ENCODE measurements at places on chromosomes 2 and 18. TPM values are rescaled to one million over a fixed set of nuclear protein-coding genes. Genes with fewer than 3 reads are reported as not detected.
A peak's percentile ranks its signal among the peaks of the same experiment; 100 is the strongest.

DNA sequence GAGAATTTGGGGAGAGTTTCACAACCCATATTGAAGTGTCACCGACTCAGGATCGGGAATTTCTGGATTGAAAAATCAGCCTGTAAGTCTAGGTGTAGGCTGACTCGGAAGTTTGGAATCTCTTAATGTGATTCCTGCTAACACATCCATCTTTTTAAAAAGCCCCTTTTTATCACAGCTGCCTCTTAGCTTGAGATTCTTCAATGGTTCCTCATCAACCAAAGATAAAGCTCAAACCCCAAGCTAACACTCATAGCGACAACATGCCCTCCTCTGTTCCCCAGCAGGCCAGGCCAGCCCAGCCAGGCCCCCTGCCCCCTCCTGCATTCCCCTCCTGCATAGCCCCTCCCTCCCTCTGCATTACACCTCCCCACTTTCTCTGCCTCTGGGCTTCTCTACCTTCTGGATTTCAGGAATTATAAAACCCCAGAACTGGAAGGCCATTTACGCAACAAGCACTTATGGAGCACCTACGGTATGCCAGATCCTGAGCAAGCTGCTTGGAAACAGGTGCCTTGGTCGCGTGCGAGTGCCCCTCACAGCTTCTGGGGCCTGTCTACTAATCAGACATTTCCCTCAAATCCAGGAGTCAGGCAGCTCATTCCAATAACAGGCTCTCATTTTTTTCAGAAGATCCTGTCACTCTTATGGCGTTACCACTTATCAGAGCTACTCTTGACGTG is 63.4 kb downstream of the EMX1 start:
- no peak overlapping the region for H3K4me3 ChIP-seq
- no peaks in the 10 kb centered on the region for H3K27me3 ChIP-seq
- H3K27ac ChIP-seq: no peak overlapping the region
- peaks cover 30% of the 10 kb centered on the region for H3K4me1 ChIP-seq
- H3K36me3 ChIP-seq: no peaks in the 10 kb centered on the region
- no peak for DNase-seq

- peak within 1 kb of the TSS; percentile 86 for H3K27ac ChIP-seq
- no peak within 1 kb of the TSS for H3K4me3 ChIP-seq
These were observed at the start of gene GPBAR1 for GRCh38 chr2:218260742-218261422. TSS of gene GPBAR1 (plus strand) at chr2:218261015. CDS start at chr2:218262725, 1,710 bp downstream.

- H3K36me3 ChIP-seq: no peaks in the 10 kb centered on the region
- peaks cover 30% of the 10 kb centered on the region for H3K4me1 ChIP-seq
- peaks cover 3% of the 10 kb centered on the region for H3K27me3 ChIP-seq
- no peak overlapping the region for H3K27ac ChIP-seq
- H3K4me3 ChIP-seq: no peak overlapping the region
- no peak for DNase-seq
These were observed 55.1 kb upstream of the IL1RL1 start for GRCh38 chr2:102256276-102256675.

- DNase-seq: no peak
- no peaks in the 10 kb centered on the region for H3K4me1 ChIP-seq
These were observed 286.8 kb upstream of the PXDN start for GRCh38 chr2:2031101-2031500.

DNA sequence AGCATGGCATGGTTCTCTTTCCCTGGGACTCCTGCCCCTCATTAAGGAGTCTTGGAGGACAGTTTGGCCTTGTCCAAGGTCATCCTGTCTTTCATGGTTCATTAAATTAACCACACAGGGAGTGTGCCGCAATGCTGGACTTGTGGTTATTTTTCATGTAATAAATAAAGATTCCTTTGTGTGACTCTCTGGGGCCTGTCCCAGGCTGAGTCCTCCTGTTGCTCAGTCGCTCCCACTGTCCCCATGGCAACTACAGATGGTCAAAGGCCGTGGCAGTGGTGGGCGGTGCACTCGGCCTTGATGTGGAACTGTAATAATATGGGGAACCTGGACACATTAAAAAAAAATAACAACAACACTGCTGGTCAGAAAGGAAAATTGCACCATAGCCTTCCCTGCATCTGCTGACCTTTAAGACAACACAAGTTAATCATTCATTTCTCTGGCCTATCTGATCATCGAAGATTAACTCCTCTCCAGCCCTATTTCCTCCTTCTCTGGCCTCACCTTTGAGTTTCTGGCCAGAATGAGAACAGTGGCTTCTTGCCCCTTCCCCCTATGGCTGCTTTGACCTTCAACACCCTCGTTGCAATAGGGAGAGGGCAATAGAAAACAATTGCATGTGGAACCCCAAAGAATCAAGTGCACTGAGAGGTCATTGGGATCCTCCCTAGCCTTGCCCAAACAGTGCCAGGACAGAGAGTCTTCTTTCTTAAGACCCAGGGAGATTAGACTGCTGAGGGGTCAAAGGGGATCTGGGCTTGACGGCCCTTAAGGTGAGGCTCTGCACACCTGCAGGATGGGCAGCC is 44.7 kb downstream of the PSD4 start:
- DNase-seq: peak; percentile 79
- H3K36me3 ChIP-seq: no peaks in the 10 kb centered on the region
- peaks cover 48% of the 10 kb centered on the region for H3K4me1 ChIP-seq
- peak overlapping the region; percentile 78 for H3K27ac ChIP-seq
- no peak overlapping the region for H3K4me3 ChIP-seq

GRCh38 chr2:55401124-55401523 is 18.5 kb downstream of the CCDC88A start:
- H3K27ac ChIP-seq: no peak overlapping the region
- H3K36me3 ChIP-seq: peaks cover 12% of the 10 kb centered on the region

DNA sequence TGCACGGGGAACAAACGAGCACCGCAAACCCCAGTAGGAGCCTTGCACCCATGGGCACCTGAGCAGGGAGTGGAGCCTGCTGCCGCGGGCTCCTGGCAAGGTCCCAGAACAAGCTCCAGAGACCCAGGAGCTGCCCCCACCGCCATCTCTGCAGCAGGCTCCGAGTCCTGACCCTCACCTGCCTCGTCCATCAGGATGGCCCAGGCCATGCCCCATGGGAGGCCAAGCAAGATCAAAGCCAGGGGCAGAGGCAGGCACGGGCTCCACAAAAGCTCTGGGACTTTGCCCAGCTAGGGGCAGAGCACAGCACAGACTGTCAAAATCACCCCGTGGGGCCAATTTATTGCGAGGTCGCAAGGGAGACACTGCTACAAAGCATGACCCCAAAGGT is 43.6 kb downstream of the GPC1 start:
- H3K4me1 ChIP-seq: no peaks in the 10 kb centered on the region
- H3K36me3 ChIP-seq: no peaks in the 10 kb centered on the region
- no peak overlapping the region for H3K4me3 ChIP-seq
- H3K27ac ChIP-seq: no peak overlapping the region
- no peak for DNase-seq

DNA sequence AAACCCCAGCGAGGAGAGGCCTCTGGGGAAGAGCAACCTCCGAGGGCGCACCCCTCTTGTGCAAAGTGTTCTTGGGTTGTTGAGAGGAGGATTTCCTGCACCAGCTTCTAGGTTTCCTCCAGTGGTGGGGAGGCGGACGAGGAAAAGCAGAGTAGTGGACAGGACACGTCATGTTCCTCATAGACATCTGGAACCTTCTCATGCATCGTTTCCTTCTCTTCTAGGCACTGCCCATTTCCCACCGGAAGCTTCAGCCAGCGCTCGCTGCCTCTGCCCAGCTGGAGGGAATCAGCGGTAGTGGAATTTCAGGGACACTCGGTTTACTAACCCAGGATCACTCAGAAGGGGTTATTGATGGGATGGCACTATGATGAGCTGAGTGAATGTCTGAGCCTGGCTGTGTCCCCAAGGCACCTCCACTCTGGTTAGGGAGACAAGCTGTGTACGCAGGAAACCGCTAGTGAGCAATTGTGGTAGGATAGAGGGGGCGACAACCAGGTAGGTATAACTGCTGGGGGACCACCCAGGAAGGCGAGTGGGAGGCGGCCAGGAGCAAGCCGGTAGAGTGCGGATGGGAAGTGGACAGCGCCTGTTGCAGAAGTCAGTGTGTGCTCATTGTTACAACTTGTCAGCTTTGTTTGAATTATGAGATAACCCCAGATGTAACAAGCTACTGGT is 960 bp upstream of the APOB start:
- peaks cover 18% of the 10 kb centered on the region for H3K27me3 ChIP-seq
- H3K4me1 ChIP-seq: peaks cover 12% of the 10 kb centered on the region
- peak; percentile 8 for DNase-seq
- H3K4me3 ChIP-seq: no peak overlapping the region
- H3K27ac ChIP-seq: no peak overlapping the region

DNA sequence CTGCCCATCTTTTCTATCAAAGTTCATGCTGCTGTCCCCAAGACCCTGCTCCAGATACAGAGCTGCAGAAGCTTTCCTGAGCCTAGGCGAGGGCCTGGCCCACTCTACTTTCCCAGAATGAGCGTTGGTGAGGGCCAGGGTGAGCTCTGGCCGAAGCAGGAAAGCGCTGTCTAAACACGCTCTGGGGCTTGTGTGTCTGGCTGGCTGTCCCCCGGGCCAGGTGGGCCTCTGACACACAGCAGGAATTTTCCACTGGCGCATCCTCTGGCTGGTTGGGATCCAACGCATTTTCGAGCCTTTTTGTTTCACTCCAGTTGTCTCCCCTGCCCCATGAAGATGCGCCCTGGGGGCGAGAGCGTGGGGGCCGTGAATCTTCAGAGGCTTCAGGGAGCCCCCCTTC is 17.8 kb upstream of the KCNK3 start:
- H3K4me1 ChIP-seq: no peaks in the 10 kb centered on the region
- no peak for DNase-seq
- H3K4me3 ChIP-seq: no peak overlapping the region

DNA sequence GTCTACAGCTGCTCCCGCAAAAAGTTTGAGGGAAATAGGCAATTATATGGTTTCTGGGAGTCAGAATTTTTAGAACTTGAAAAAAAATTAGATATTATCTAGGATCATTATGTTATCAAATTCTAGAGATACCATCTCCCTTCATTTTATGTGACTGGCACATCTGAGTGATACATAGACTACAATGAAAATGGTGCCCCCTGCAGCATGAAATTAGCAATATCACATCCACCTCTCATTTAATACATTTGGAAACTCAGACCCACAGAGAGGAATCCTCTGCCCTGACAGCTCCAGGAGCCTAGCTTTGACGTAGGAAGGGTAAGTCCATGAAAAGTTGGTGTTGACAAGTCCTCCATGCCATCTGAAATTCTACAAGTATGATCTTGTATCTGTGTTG is 381.6 kb downstream of the SUCLG1 start:
- no peaks in the 10 kb centered on the region for H3K27me3 ChIP-seq
- H3K27ac ChIP-seq: no peak overlapping the region
- no peak overlapping the region for H3K4me3 ChIP-seq
- no peak for DNase-seq

DNA sequence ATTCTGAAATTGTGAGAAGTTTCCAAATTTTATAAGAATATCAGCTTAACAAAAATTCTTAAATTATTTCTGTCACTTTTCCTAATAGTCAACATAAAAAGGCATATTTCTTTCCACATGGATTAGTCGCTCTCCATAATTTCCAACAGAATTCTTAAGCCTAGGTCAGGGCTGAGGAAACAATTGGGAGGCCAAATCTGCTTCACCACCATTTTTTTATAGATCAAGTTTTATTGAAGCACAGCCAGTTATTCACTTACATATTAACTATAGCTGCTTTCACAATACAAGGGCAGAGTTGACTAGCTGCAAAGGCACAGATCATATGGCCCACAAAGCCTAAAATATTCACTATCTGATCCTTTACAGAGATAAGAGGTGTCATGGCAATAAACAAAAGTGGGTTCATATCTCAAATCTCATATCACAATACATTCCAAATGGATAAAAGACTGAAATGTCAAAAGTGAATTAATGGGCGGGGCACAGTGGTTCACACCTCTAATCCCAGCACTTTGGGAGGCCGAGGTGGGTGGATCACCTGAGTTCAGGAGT is 18.7 kb downstream of the MEMO1 start:
- no peaks in the 10 kb centered on the region for H3K27me3 ChIP-seq
- no peak overlapping the region for H3K27ac ChIP-seq
- peaks cover 4% of the 10 kb centered on the region for H3K4me1 ChIP-seq
- H3K36me3 ChIP-seq: no peaks in the 10 kb centered on the region

- H3K27me3 ChIP-seq: no peaks in the 10 kb centered on the region
- no peak for DNase-seq
- H3K4me3 ChIP-seq: no peak overlapping the region
- H3K36me3 ChIP-seq: no peaks in the 10 kb centered on the region
These were observed 155.4 kb upstream of the VRK2 start for GRCh38 chr2:57891086-57891712.

DNA sequence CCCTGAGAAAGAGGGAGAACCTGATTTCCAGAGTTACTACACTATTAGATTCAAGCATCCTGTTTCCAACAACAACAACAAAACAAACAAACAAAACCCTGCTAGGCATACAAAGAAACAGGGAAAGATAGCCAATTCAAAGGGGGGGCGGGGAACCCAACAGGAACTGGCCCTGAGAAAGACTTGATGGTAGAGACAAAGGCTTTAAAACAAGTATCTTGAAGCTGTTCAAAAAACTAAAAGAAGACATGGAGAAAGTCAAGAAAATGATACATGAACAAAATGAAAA is 147.1 kb downstream of the THADA start:
- peaks cover 17% of the 10 kb centered on the region for H3K4me1 ChIP-seq
- peaks cover 3% of the 10 kb centered on the region for H3K36me3 ChIP-seq
- no peak overlapping the region for H3K4me3 ChIP-seq
- DNase-seq: no peak

GRCh38 chr2:134144081-134144596 is 109.7 kb upstream of the MGAT5 start:
- H3K27ac ChIP-seq: no peak overlapping the region
- H3K36me3 ChIP-seq: no peaks in the 10 kb centered on the region
- peaks cover 57% of the 10 kb centered on the region for H3K4me1 ChIP-seq
- no peak for DNase-seq

DNA sequence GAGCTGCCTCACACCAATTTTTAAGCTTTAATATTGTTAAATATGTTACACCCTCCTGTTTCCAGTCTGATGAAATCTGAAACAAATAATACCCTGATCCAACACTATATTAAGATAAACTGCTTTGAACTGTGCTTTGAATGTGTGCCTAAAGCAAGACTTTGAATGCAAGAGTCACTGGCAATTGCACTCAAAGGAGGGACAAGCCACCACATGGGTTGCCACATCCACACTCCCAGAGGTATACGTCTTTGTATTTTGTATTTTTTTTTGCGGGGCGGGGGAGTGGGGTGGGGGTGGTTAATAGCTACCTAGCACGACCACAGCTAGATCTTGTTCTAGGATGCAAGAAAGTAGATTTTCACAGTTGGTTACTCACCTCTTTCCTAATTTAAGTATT is 1.8 kb upstream of the ZEB2 start:
- H3K4me3 ChIP-seq: peak overlapping the region; percentile 67
- no peaks in the 10 kb centered on the region for H3K36me3 ChIP-seq
- peaks cover 28% of the 10 kb centered on the region for H3K4me1 ChIP-seq
- H3K27me3 ChIP-seq: peaks cover 88% of the 10 kb centered on the region
- H3K27ac ChIP-seq: peak overlapping the region; percentile 97
- no peak for DNase-seq

DNA sequence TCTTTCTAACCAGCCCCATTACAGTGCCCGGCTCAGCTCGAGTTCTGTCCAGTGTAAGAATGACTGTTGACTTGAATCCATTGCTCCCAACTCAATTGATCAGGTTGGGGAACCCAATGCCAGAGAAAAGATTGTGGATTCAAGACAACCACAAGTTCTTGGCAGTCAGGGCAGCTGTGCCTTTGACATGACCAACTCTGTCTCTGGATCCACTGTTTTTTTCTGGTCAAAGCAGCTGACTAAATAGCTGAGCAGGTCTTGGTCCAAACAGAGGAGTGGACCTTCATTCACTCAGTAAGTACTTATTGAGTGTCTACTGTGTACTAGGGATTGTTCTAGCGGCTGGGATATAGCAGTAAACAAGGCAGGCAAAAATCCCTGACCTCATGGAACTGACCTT is 6.3 kb upstream of the ATOH8 start:
- no peak for DNase-seq
- H3K27ac ChIP-seq: no peak overlapping the region
- H3K4me1 ChIP-seq: peaks cover 82% of the 10 kb centered on the region
- no peak overlapping the region for H3K4me3 ChIP-seq

The KYNU gene
- total RNA-seq: 2.2 TPM

The RAX gene
- total RNA-seq: not detected

The HOXD8 gene
- 0.58 TPM for total RNA-seq

Data from stomach (tissue), 19 donors.